Stimulated activated CD4-positive, alpha-beta T cell treated with anti-CD3 and anti-CD28 coated beads, Interleukin-2, amount 100 ng/mL, for 4 hours (primary cell): ENCODE measurements at places on chromosomes 1 and 21.

DNA sequence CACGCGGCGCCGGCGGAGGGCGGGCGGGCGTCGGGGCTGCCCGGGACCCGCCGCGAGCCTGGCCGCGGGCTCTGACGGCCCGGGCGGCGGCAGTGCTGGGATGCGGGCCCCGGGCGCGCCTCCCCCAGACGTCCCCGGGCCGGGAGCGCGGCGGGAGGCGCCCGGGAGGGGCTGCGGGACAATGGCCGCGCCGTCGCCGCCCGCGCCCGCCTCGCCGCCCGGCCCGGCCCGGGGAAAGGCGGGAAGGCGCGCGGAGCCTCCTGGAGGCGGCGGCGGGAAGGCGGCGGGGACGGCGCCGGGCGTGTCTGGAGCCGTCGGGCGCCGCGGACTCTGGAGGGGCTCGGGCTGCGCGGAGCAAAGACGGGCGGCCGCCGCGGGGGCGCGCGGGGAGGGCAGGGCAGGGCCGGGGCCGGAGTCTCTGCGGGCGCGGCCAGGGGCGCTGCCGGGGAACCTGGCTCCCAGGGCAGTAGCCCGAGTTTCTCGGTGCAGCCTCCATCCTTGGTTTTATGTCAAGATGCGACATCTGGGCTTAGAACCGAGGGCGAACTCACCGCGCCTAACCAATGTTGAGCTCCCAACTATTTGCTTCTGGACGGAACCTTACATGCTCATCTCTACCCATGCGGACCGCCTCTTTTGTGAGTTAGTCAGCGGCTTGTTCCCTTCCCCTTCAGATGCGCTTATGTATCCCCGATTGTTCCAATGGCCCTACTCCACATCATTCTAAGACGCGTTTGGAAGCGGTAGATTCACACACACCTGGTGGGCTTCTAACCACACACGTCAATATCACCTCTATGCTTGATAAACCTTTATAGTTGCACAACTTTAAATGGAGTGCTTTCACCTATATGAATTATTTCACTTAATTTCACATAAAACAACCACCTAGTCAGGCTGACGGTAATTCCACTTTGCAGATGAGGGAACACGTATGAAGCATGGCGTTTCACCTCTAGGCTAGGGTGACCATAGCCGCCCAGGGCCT is 651 bp downstream of the ZBTB8A start:
- DNase-seq: no peak

DNA sequence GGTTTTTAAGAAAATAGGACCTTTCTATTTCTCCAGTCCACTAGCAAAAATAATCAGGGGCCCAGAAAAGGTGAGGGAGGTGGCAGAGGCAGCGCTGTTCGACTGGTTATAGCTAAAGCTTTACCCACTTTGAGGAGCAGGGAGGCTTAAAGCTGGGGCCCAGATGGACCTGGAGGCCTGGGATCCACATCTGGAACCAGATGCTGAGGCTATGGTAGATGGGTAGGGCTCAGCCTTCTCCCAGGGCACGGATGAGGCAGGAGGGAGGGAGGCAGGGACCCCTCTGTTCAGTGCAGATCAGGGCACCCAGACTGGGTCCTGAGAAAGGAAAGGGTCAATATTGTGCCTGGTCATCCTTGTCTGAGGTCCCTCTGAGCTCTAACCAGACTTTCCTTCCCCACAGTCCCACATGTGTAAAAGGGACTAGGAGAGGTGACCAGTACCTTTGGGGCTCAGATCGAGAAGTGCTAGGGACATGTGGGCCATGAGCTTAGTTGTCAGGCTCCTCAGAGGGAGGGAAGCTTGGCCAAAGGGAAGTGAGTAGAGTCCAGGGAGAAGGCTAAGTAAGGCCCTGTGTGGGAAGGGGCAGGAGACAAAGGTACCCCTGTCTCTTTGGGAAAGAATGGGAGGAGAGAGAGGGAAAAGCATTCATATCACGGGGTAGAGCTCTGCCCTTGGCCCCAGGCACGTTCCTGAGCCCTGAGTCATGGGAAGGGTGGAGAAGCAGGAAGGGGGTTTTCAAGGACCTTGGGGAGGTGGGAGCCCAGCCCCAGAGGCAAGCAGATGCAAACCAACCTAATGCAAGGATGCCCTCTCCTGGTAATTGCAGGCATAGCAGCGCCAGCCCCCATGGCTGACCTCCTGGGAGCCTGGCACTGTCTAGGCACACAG is 15.4 kb downstream of the LMNA start:
- DNase-seq: peak; percentile 65

GRCh38 chr1:36116901-36117300 is 8.1 kb downstream of the COL8A2 start:
- no peak for DNase-seq

- DNase-seq: no peak
These were observed 1793.9 kb downstream of the NCAM2 start for GRCh38 chr21:22791986-22792560.

GRCh38 chr1:165843304-165843703 is 15.9 kb downstream of the UCK2 start:
- no peak for DNase-seq

DNA sequence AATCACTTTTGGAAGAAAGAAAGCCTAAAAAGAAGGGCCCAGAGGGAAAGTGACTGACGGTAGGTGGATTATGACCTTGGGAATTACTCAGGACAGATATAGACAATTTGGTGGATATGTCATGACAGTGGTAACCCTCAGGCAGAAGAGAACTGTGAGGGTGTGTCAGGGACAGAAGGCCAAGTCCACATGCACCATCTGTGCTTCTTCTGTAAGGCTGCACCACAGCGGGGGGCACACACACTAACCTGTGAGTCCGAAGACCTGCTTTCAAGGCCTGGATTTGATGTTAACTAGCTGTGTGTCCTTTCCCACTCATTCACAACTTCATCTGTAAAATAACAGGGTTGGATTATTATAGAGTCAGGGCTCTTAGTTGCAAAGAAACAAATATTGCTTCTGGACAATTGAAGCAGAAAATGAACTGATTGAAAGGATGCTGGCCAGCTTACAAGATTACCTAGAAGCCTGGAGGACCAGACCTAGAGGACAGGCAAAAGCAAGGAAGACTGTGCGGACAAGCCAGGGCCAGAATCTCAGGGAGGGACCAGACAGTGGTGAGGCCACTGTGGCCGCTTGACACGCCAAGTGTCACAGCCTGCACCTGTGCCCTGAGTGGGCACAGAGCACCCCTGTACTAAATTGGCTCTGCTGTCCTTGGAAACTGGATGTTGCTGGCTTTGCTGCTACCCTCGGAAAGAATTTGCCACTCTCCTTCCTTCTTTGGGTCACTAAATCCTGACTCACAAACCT is 34.7 kb upstream of the USP24 start:
- no peak for DNase-seq

GRCh38 chr21:44593598-44594405 is 1.5 kb upstream of the KRTAP10-6 start:
- DNase-seq: no peak

DNA sequence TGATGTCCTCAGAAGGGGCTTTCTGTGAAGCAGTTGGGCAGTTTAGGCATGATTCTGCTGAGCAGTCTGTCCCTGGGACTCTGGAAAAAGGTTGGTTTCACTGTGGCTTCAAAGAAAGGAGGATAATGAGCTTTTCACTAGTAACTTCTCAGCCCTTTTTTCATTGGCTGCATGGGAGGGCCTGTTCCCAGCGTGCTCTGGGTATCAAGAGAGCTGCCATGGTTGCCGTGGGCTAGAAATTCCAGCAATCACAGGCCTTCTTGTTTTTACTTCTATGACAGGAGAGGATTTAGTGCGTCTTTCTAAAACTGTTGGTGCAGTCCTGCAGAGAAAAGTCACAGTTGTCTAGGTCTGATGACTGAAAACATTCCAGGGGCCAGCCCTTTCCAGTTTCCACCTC is 7.2 kb downstream of the SZRD1 start:
- no peak for DNase-seq

DNA sequence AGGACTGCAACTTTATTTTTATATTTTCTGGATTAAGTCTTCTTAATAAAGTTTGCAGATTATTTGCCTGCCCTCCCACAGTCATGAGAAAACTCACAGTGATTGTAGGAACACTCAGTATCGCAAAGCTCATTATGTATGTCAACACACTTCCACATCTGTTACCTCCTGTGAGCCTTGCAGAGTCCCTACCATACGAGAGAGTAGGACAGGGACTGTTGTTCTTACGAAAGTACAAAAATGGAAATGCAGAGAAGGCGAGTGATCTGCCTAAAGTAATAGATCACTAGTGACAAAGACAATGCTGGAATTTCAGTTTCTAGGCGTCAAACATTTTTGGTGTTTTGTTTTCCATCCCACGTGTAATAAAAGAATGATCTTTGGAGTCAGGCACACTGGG is 131.7 kb downstream of the SYT2 start:
- no peak for DNase-seq

DNA sequence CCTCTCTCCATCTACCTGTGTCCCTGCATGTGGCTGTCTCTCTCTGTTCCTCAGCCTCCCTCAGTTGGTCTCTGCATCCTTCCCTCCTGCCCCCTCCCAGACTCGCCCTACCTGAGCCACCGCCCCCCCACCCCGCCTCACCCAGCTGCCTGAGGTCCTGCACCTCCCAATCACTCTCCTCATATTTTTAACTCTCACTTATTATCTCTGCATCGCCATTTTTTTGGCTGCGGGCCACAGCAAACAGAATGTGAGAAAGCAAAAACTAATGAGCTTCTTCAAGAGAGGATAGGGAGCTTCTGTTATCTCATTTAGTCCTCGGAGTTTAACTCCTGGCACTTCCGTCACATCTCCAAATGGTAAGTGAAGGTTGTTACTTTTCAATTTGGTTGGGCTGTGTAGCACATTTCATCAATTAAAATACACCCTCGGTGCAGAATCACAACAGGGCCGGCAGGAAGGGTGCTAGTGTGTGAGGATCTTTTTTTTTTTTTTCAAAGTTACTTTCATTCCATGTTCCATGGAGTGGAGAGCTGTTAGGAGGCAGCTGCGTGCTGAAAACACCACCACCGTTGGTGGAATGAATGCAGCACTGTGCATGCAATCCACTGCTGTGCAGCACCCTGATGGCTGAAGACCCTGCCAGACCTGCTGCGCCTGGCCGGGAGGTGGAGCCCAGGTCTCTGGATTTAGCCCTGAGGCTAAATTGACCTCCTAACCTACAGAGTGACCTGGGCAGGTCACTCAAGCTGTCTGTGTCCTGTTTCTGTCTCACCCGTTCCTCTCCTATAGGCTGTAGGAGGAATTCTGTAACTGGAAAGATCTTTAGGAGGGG is 157.2 kb upstream of the NFIA start:
- no peak for DNase-seq

DNA sequence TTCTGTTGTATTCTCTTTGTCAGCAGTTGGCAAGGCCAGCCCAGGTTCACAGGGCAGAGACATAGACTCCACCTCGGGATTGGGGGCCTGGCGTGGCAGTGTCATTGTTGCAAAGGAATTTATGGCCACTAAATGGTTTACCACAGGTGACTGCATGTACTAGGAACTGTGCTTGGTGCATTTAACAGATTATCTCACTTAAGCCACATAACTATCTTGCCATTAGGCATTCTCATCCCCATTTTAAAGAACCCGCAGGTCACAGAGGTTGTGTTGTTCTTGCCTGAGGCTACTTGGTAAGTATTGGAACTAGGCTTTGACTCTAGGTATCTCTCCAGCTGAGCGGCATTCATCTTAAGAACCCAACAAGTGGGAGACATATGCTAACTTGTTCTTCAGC is 9.7 kb downstream of the TLCD4 start:
- no peak for DNase-seq

GRCh38 chr1:19073311-19074186 is 117.1 kb upstream of the IFFO2 start:
- DNase-seq: no peak

- DNase-seq: peak; percentile 61
These were observed at the start of the genes GPATCH2 and SPATA17 for GRCh38 chr1:217630711-217631591. Gene GPATCH2 (minus strand): TSS chr1:217631090. CDS start chr1:217630971, 119 bp downstream. Gene SPATA17 (plus strand): TSS chr1:217631344. CDS start chr1:217631379, 35 bp downstream.

DNA sequence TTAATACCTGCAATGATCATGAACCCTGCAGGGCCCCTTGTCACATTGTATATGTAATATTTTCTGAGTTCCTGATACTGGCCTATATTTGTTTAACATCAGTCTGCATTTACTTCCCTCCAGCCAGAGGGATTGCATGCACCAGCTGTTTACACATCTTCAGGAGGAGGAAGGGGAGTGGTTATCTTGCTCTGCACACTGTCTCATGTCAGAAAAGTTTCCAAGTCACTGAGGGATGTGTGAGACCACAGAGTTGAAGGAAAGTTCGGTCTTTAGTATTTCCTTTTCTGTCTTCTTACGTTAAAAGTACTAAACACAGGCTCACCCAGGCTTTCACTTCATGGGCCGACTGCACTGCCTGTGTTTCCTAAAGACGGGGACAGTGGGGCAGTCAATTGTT is 574.1 kb downstream of the LMO4 start:
- DNase-seq: no peak

DNA sequence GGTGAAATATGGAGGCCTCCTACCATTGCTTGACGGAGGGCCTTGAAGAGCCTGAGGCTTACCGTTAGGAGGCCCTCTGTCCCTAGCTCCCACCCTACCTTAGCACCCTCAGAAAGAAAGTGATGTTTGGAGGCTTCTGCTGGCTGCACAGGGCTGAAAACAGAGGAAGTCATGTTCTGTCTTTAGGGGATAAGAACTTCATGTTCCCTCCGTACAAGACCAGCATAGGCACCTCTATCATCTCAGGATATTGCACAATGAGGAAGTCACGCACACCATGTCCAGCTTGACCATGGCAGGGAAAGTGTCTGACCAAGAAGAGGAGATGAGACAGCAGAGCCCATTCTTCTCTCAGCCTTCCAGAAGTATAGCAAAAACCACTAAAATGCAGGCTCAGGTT is 13.8 kb downstream of the ADORA3 start:
- DNase-seq: no peak

GRCh38 chr1:76023669-76024435 is 50.7 kb upstream of the ST6GALNAC3 start:
- DNase-seq: no peak

DNA sequence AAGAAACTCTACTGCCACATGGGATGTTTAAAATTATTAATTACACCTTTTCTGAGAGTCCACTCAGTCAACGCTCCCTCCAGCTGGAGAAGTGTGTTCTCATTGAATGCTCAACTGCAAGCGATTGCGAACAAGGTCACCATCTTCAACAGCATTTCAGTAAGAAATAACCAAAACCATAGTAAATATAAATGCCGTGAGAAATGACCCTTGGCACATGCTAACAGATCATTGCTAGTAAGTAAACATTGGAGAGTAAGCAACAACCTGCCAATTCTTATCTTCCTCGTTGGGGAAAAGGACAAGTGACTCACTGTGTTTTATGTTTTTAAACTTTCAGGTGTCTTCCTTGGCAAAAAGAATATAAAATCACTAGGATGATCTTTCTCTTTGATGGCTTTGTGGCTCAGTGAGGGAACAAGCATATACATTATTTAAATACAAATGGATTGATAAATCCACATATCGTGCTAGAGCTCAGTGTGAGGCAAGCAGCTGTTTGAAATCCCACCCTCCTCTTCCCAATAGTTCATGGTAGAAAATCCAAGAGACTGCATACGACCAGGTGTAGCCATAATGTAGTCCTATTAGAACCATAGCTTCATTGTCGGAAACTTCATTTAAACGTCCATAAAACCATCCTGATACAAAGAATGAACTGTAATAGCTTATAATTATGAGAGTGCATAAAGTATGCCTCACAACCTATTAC is 214.6 kb downstream of the GRIK1 start:
- no peak for DNase-seq

- peak; percentile 2 for DNase-seq
These were observed 50.3 kb downstream of the MYSM1 start for GRCh38 chr1:58649555-58649954.
